Endothelial cell of umbilical vein (primary cell): ENCODE measurements at places on chromosomes 6 and 20. TPM values are rescaled to one million over a fixed set of nuclear protein-coding genes. Genes with fewer than 3 reads are reported as not detected.

The OR2H2 gene
- polyA plus RNA-seq = not detected in 2 replicates

GRCh38 chr20:60263725-60264709 is 305.8 kb downstream of the CDH26 start:
- DNase-seq = no peak

DNA sequence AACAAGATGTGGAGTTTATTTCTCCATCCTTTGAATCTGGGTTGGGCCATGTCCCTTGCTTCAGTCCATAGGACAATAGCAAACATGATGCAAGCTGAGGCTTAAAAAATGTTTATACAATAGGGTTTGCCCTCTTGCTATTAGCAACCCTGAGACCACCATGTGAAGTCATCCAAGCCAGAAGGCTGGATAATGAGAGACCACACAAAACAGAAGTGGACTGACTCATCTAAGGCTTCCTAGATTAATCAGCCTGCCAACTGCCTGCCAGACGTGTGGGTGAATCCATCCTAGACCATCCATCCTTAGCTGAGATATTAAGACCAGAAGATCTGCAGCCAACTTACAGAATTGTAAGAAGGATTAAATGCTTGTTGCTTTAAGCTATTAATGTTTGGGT is 38.1 kb upstream of the ISM1 start:
- DNase-seq = no peak

GRCh38 chr20:59580991-59581401 is 23.3 kb upstream of the PHACTR3 start:
- no peak for DNase-seq

DNA sequence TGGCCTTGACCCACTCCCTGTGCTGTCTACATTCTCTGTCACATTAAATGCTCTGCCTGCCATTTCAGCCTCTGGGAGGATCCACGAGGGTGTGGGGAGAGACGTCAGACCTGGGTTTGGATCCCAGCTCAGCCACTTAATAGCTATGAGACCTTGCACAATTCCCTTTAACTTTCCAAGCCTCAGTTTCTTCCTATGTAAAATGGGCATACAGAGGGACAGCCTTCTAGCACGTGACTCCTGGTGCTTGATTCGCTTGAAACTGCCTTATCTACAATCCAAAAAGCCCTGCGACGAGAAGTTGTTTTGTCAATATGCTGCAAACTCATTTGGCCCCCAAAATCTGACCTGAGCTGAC is 40.0 kb downstream of the TOX2 start:
- no peak for DNase-seq
